ENCODE measurements at places on chromosomes 7 and 10.

GRCh38 chr7:101733713-101734475, 83.5 kb upstream of the CUX1 start:
- no peak for DNase-seq

DNA sequence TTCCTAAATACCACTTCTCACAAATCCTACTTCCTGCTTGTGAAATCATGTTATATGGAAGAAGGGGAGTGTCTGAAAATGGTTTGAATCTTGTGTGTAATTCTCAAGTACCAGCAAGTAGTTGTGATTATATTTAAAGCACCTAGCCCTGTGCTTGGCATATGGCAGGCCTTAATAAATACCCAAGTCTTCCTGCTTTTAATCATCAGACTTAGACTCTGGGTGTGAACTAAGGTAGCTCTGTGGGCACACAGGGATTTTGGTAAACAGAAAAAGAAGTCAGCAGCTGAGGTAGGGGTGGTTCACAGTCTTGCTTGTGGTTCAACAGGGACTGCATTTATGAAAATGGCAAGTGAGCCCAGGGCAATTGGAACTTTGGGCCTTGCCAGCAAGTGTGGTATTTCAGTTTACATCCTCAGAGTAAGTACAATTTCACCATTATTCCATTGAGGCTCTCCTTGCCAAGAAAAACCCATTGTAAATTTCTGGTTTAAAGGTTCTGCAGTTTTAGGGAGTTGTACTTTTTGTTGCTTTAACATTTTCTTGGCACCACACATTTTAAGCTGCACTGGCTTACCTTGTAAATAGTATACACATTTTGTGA, 215.5 kb downstream of the AUTS2 start:
- DNase-seq, result no peak

GRCh38 chr10:102261842-102262241, 16.5 kb downstream of the GBF1 start:
- no peak for DNase-seq

- no peak for DNase-seq
These were observed 26.6 kb upstream of the DDC start for GRCh38 chr7:50591480-50592438.

DNA sequence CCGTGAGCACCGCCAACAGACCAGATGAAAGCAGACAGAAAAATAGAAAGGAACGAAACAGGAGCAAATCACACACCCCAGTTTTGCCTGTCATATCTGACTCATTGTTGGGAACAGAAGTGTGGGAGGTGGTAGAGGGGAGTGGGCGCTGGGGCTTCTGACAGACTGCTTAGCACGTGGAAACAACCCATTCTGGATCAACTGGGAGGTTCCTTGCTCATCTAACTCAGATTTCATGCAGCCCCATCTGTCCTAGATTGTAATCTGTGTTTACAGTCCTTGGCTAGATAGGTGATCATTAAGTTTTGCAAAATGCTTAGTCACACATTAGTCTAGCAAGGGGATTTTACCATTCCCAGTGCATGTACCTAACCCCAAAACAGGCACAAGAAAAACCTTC, 154.1 kb downstream of the NRP1 start:
- DNase-seq, result no peak

GRCh38 chr10:12938271-12938670, 63.2 kb downstream of the CCDC3 start:
- DNase-seq, result no peak

DNA sequence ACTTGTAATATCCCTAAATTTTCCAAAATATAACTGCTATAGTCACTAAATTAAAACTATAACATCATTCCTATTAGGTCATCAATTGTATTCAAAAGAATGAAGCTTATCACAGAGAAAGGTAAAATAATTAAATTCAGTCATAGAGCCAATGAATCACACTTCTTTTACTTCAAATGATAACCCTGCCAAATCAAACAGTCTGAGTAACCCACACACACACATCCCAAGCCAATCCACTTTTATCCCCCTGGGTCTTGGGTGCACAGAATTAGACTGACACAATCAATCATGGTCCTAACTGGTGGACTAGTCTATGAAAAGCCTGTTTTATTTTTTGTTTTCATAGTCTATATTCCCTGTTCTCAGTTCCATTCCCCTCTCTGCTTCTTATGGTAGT, 25.6 kb downstream of the CTNNA3 start:
- DNase-seq, result no peak

GRCh38 chr10:80498833-80499741, 38.6 kb upstream of the SH2D4B start:
- peak; percentile 57 for DNase-seq

GRCh38 chr7:137476937-137477336, 133.4 kb upstream of the PTN start:
- no peak for DNase-seq

- no peak for DNase-seq
These were observed 160.2 kb downstream of the ARHGAP12 start for GRCh38 chr10:31768467-31768866.

Measured in activated naive CD4-positive, alpha-beta T cell treated with anti-CD3 and anti-CD28 coated beads, Interleukin-2, amount 10 ng/mL, durations not matched to agents 7 days and 5 days (primary cell).